ENCODE measurements at places on chromosomes 12 and 14. TPM values are rescaled to one million over a fixed set of nuclear protein-coding genes. Genes with fewer than 3 reads are reported as not detected.

DNA sequence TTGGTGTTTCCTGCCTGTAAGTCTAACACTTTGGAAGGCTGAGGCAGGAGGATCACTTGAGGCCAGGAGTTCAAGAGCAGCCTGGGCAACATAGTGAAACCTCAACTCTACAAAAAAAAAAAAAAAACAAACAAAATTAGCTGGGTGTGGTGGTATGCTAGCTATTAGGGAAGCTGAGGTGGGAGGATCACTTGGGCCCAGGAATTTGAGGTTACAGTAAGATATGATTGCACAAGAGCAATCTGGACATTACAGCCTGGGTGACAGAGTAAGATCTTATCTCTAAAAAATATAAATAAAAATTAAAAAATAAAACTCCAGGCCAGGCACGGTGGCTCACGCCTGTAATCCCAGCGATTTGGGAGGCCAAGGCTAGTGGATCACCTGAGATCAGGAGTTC, 39.8 kb upstream of the CMKLR1 start:
- no peak overlapping the region for H3K27ac ChIP-seq
- H3K36me3 ChIP-seq, result no peaks in the 10 kb centered on the region
- no peak for DNase-seq
- no peaks in the 10 kb centered on the region for H3K27me3 ChIP-seq
- H3K4me3 ChIP-seq, result no peak overlapping the region
- H3K4me1 ChIP-seq, result no peaks in the 10 kb centered on the region

DNA sequence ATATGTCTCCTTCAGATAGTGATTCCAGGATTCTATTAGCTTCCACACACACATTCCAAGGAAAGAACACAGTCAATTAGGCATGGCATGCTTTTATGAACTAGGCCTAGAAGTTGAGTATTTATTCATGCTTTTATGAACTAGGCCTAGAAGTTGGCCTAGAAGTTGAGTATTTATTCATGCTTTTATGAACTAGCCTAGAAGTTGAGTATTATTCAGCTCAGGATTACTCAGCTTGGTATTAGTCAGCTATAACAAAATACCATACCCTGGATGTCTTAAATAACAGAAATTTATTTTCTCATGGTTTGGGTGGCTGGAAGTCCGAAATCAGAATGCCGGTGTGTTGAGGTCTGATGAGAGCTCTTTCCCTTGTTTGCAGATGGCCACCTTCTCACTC, 442.7 kb upstream of the FLRT2 start:
- no peaks in the 10 kb centered on the region for H3K27me3 ChIP-seq
- no peak for DNase-seq
- H3K4me3 ChIP-seq, result no peak overlapping the region
- H3K4me1 ChIP-seq, result no peaks in the 10 kb centered on the region
- H3K27ac ChIP-seq, result no peak overlapping the region

GRCh38 chr14:105087963-105088811, 23.0 kb upstream of the GPR132 start:
- peak overlapping the region; percentile 81 for H3K27ac ChIP-seq
- peak; percentile 74 for DNase-seq
- H3K4me3 ChIP-seq, result peak overlapping the region; percentile 59
- H3K4me1 ChIP-seq, result peaks cover 43% of the 10 kb centered on the region
- H3K36me3 ChIP-seq, result no peaks in the 10 kb centered on the region
- H3K27me3 ChIP-seq, result no peaks in the 10 kb centered on the region

DNA sequence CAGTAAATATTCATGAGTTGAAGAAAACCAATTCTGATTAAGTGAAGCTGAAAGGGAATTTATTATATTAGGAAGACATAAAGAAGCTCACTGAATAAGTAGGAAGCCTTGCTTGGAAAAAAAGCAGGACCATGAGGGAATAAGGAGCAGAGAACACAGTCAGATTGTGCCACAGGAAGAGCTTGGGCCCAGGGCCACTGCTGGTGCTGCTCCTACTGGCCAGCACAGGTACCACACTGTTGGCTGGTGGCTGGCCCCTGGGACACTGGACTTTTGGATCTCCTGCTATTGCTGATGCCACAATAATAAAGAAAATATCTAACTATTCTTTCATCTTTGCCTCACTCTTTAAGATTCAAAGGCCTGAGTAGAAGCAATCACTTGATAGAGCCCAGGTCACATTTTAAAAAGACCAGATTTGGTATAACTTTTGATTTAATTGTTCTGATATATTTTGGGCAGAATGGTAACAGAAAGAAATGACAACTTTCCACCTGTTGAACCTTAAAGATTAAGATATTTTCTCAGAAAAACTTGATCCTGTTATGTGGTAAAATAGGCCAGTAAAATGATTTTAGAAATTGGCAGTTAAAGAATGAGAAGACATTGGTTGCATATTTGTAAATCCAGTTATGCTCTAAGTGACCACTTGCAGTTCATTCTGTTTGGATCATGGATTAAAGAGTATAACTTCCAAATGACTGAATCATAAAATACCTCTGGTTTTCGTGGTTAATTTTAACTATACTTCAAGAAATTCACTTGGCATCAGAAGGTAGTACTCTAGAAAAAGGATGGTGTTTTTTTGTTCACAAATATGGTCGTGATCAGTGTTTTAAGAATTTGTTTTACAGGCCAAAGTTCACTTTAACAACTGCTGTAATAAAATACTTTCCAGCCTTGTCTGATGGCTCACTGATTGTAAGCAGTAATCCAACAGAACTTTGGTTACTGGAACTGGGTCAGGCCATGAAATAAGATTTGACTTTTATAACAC, 68.3 kb downstream of the DERA start:
- DNase-seq, result no peak
- H3K4me3 ChIP-seq, result no peak overlapping the region
- peaks cover 39% of the 10 kb centered on the region for H3K4me1 ChIP-seq
- H3K36me3 ChIP-seq, result peaks cover 7% of the 10 kb centered on the region

DNA sequence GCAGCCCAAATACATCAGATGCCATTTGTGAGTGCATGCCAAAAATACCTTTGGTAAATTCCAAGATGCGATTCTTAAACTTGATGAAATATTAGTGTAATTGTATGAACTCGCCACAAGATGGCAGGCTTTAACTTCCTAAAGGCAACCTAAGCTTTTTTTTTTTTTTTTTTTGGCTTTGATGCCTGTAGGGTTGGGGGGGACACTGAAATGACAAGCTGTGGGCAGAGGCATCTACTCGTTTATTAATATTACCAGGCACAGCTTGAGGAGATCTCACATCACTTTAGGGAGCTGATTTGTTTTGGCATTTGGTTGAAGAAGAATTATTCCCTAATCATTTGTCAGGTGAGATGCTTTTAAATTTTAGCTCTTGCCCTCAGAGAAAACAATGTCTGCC, 126.7 kb upstream of the CCDC196 start:
- no peak overlapping the region for H3K4me3 ChIP-seq
- no peak for DNase-seq
- H3K4me1 ChIP-seq, result no peaks in the 10 kb centered on the region

DNA sequence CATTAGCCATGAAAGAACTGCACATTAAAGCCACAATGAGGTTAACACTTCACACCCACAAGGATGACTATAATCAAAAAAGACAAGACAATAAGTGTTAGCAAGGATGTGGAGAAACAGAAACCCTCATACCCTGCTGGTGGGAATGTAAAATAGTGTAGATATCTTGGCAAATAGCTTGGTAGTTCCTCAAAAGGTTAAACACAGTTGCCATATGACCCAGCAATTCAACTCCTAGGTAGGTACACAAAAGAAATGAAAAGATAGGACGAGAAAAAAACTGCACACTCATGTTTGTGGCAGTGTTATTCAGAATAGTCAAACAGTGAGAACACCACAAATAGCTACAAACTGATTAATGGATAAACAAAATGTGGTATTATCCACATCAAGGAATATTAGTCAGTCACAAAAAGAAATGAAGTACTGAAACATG, 93.5 kb downstream of the ATXN2 start:
- DNase-seq, result no peak
- no peak overlapping the region for H3K27ac ChIP-seq
- H3K27me3 ChIP-seq, result no peaks in the 10 kb centered on the region
- H3K4me1 ChIP-seq, result no peaks in the 10 kb centered on the region
- H3K4me3 ChIP-seq, result no peak overlapping the region

DNA sequence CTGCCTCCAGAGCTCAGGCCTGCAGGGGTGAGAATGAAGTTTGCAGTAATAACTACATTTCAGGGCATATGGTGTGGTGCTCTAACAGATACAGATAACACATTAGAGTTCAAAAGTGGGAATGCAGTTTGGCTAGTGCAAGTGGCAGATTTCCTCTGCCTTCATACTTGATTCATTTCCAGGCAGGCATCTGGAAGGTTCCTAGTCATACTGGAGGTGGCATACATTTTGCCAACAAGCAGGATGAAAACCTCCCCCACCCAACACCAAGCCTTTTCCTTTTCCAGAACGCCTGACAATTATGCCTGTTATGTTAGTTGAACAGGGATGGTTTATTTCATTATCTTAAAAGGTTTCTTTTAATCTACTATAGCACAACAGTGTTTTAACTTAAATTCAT, 24.3 kb downstream of the VTI1B start:
- H3K27ac ChIP-seq, result peak overlapping the region; percentile 24
- no peak for DNase-seq
- no peaks in the 10 kb centered on the region for H3K27me3 ChIP-seq
- H3K4me3 ChIP-seq, result no peak overlapping the region
- H3K36me3 ChIP-seq, result peaks cover 3% of the 10 kb centered on the region

DNA sequence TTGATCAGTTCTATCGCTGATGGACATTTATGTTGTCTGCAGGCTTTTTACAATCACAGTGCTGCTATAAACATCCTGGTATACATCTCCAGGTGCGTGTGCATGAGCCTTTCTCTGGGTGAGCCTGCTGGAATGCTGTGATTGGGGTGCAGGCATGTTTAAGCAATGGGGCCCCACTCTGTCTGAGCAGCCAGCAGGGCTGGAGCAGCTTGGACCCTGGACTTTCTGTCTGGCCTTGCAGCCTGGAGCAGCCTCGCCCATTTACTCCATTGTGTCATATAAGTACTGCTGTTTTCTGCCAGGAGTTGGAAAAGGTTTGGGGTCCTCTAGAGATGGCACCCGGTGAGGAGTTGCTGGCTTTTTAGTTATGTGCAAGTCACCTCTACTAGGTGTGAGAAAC, 199.0 kb downstream of the KIF26A start:
- no peaks in the 10 kb centered on the region for H3K27me3 ChIP-seq
- no peak overlapping the region for H3K4me3 ChIP-seq
- H3K27ac ChIP-seq, result no peak overlapping the region
- no peaks in the 10 kb centered on the region for H3K36me3 ChIP-seq

GRCh38 chr12:67877727-67878126, 111.5 kb upstream of the IFNG-AS1 start:
- no peaks in the 10 kb centered on the region for H3K36me3 ChIP-seq
- no peak for DNase-seq
- H3K4me3 ChIP-seq, result no peak overlapping the region
- H3K27ac ChIP-seq, result no peak overlapping the region

DNA sequence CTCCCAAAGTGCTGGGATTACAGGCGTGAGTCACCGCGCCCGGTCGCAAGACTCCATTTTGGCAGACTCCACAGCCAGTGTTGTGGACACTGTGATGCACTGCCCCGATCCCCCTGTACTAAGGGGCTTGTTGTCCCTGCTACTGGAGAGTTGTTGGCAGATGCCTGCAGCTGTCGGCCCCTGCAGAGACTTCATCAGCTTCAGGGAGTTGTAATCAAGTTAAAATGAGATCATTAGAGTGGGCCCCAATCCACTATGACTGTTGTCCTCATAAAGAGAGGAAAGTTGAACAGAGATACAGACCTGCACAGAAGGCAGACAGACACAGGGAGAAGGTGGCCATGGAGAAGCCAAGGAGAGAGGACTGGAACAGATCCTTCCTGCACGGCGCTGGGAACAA, 23.7 kb upstream of the TUBA1A start:
- no peak for DNase-seq
- peaks cover 17% of the 10 kb centered on the region for H3K4me1 ChIP-seq
- H3K27ac ChIP-seq, result no peak overlapping the region

DNA sequence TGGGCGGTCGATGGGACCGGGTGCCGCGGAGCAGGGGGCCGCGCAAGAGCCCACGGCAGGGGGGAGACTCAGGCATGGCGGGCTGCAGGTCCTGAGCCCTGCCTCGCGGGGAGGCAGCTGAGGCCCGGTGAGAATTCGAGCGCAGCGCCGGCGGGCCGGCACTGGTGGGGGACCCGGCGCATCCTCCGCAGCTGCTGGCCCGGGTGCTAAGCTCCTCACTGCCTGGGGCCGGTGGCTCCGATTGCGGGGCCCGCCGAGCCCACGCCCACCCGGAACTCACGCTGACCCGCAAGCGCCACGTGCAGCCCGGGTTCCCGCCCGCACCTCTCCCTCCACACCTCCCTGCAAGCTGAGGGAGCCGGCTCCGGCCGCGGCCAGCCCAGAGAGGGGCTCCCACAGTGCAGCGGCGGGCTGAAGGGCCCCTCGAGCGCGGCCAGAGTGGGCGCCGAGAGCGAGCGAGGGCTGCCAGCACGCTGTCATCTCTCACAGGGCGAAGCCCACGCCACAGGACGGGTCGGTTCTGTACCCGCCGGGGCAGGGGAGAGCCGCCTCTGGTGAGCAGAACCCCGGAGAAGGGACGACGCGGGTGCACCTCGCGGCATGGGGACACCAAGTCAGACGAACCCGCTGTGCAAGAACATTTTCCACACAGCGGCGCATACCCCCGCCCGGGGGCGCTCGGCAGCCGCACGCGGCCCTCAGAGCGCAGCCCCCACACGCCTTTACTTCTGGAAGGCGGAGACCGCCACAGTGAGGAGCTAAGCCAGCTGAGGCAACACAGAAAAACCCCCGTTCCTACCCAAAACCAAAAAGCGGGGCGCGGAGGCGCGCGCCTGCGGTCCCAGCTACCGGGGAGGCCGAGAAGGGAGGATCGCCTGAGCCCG, 1.2 kb upstream of the SIVA1 start:
- H3K4me1 ChIP-seq, result peaks cover 2% of the 10 kb centered on the region
- no peak for DNase-seq
- peaks cover 8% of the 10 kb centered on the region for H3K36me3 ChIP-seq

GRCh38 chr14:52467515-52468266, 84.6 kb downstream of the TXNDC16 start:
- no peak overlapping the region for H3K27ac ChIP-seq
- no peak for DNase-seq

- no peak for DNase-seq
- no peaks in the 10 kb centered on the region for H3K27me3 ChIP-seq
- no peaks in the 10 kb centered on the region for H3K4me1 ChIP-seq
- no peak overlapping the region for H3K27ac ChIP-seq
- no peaks in the 10 kb centered on the region for H3K36me3 ChIP-seq
Measured at GRCh38 chr12:42819846-42820245, 230.3 kb upstream of the PRICKLE1 start.

GRCh38 chr14:94638339-94638738, 26.1 kb downstream of the SERPINA3 start:
- H3K27ac ChIP-seq, result no peak overlapping the region
- no peaks in the 10 kb centered on the region for H3K27me3 ChIP-seq
- no peaks in the 10 kb centered on the region for H3K36me3 ChIP-seq
- H3K4me1 ChIP-seq, result no peaks in the 10 kb centered on the region

Gene SLCO1A2
- total RNA-seq, result not detected

Gene CMTM5
- total RNA-seq, result 3.1 TPM

Gene MIPOL1
- 11.7 TPM for total RNA-seq

Gene COX8C
- not detected for total RNA-seq

Gene CACNA2D4
- total RNA-seq, result 3.6 TPM

Gene RHEBL1
- not detected for total RNA-seq

Gene PRKD1
- 20.0 TPM for total RNA-seq

Gene DACT1
- 21.2 TPM for total RNA-seq

Gene DTX3
- 68.4 TPM for total RNA-seq
